ENCODE measurements at places on chromosomes 2 and 18. TPM values are rescaled to one million over a fixed set of nuclear protein-coding genes. Genes with fewer than 3 reads are reported as not detected.

Gene SERPINB5
- not detected for total RNA-seq

DNA sequence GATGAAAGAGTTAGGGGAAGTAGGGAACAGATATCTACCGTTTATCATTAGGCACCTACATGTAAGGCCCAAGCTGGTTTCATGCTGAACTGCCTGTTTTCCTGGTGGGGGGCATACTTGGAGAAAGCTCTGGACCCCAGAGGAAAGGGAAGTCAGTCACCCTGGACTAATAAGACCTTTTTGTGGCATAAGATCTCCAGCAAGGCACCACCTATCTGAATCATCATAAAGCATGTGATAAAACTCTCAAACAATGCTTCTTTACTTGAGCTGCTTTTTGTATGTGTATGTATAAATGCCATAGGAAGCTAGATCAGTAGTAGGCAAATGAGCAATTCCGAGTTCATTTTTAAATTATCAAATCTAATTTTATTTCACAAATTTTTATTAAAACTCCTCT, 104.8 kb downstream of the TANC1 start:
- no peak overlapping the region for H3K4me3 ChIP-seq
- no peaks in the 10 kb centered on the region for H3K36me3 ChIP-seq

GRCh38 chr18:8706791-8707555, 1.6 kb downstream of the MTCL1 start:
- H3K27me3 ChIP-seq = no peaks in the 10 kb centered on the region
- H3K4me1 ChIP-seq = peaks cover 39% of the 10 kb centered on the region
- peak; percentile 56 for DNase-seq
- no peaks in the 10 kb centered on the region for H3K36me3 ChIP-seq

GRCh38 chr2:219418155-219419011, at the start of gene DES:
Gene DES, plus strand, starts transcription at chr2:219418377. Its CDS starts 86 bp downstream, at chr2:219418463.
- peaks cover 12% of the 10 kb centered on the region for H3K27me3 ChIP-seq
- H3K36me3 ChIP-seq = no peaks in the 10 kb centered on the region
- H3K27ac ChIP-seq = no peak within 1 kb of the TSS
- peak; percentile 18 for DNase-seq
- H3K4me3 ChIP-seq = no peak within 1 kb of the TSS

Measured in body of pancreas (tissue), 4 donors.